ENCODE measurements at places on chromosomes 3 and 15.

GRCh38 chr3:128054367-128054766 is 2.1 kb downstream of the SEC61A1 start:
- DNase-seq, result no peak

DNA sequence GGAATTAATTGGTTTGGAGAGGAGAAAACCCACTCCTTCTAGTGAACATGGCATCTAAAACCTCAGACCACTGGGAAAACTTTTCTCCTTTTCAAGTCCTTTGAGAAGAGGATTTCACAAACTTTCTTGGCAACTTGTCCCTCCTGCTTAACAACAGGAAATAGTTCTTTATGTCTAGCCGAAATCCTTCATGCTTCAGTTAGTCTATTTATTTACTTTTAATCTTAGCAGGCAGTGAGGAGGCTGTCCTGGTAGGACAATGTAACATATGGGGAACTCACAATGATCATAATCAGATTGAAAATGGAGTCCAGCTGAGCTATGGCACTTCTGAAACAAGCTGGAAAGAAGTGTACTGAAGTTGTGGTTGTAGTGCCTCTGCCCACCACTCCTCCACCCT is 50.6 kb downstream of the KY start:
- no peak for DNase-seq

DNA sequence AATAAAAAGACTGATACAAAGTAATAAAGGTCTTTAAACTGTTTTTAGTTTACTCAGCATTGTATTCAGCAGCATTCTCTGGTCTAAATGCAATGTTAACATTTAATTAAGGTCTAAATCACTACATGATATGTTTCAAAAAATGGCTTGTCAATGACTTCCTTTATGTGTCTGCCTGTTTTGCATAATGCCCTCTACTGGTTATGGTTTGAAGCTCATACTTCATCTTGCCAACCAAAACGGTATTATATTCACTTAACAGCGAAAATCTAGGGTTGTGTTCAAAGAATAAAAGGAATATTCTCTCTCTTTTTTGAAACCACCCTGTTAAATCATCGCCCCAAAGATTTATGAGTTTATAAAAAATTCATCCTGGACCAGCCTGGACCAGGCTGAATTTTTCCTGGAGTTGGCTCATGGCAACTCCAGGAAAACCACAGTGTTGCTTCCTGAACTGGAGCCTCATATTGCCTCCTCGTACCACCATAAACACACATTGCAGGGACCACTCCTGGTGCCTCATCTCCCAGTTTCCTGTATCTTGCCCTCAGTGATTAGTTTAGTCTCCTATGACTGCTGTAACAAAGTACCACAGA is 6.7 kb upstream of the NCEH1 start:
- DNase-seq, result no peak

GRCh38 chr3:160811237-160811548 is 55.2 kb downstream of the PPM1L start:
- no peak for DNase-seq

Measured in stimulated activated CD4-positive, alpha-beta T cell treated with anti-CD3 and anti-CD28 coated beads, Interleukin-4, amount 100 ng/mL, for 24 hours (primary cell).